ENCODE measurements at places on chromosomes 12 and 14.

DNA sequence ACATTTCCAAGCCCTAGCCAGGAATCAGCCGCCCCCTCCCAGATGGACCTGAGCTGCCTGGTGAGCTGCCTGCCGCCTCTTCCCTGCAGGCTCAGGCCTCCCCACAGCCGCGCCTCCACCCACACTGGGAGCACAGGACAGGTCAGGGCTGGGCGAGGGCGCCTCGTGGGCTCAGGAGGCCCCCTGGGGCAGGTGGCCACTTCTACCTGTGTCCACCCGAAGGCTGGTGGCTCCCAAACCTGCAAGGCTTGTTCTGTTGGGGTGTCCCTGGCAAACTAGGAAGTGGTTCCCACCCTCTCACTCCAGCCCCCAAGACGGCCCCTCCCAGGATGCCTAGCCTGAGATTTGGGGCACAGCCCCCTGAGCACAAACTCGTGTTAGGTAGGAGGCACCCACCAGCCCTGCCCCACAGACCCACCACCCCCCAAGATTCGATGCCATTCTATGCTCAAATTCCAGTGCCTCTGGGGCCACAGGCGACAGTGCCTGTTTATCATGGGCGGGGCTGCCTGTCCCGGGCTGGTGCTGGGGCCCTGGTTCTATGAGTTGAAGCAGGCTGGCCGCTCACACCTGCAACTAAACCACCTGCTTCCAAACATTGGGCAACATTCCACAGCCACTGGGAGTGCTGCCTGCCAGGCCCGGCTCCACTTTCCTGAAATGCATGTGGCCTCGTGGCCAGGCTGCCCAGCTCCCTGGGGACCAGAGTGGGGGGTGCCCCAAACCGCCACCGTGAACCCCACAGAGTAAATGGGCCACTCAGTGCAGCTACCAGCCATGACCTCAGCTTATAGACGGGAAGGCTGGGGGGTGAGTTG is 6.8 kb downstream of the MMP17 start:
- DNase-seq: no peak

DNA sequence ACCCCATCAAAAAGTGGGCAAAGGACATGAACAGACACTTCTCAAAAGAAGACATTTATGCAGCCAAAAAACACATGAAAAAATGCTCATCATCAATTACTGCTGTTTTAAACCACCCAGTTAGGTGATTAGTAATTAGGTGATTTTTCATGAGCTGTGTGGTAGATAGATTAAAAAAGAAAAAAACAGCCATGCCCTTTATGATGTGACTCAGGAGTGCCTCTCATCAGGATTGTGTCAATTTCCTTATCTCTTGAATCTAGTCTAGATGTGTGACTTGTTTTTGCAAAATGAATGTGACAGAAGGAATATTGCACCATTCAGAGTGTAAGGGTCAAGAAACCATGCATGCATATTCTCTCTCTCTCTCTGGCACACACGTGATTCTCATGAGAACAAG is 5.7 kb downstream of the OR10A7 start:
- no peak for DNase-seq

- DNase-seq: no peak
Measured at GRCh38 chr12:114405519-114406271, at the start of gene TBX5. Gene TBX5 (minus strand): TSS chr12:114406144. CDS start chr12:114403898, 2,246 bp downstream.

GRCh38 chr12:54981796-54982195 is 2.8 kb downstream of the TESPA1 start:
- no peak for DNase-seq

- no peak for DNase-seq
Measured at GRCh38 chr12:34393086-34393820, 371.0 kb downstream of the ALG10 start.
